ENCODE measurements at places on chromosomes 6 and 20.

GRCh38 chr6:1784422-1784884, 174.7 kb downstream of the FOXC1 start:
- DNase-seq = no peak

GRCh38 chr20:25319241-25320034, 71.2 kb downstream of the ABHD12 start:
- DNase-seq = no peak

DNA sequence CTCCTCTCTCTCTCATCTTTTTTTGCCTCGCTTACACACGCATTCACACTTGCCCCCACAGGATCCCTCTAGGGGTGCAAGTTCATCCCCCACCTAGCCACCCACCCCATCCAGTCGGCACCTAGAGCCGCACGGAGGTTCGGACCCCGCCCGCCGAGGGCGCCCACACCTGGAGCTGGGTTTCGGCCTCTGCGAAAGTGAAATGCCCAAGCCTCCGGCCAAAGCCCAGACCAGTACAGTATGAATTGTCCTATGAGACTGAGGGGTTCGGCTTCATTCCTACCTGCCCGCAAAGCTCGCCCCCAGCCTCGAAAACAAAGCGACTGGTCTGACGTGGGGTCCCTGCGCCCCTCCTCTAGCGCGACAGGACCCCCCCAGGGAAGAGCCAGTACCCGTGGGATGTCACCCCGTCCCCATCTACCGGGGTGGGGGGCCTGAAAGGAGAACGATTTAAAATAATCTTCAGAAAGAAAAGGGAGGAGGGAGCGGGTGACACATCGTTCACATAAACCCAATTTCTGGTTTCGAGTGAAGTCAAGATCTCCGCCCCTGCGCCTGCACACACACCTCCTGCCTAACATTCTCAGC, 1.5 kb downstream of the TFAP2A start:
- no peak for DNase-seq

DNA sequence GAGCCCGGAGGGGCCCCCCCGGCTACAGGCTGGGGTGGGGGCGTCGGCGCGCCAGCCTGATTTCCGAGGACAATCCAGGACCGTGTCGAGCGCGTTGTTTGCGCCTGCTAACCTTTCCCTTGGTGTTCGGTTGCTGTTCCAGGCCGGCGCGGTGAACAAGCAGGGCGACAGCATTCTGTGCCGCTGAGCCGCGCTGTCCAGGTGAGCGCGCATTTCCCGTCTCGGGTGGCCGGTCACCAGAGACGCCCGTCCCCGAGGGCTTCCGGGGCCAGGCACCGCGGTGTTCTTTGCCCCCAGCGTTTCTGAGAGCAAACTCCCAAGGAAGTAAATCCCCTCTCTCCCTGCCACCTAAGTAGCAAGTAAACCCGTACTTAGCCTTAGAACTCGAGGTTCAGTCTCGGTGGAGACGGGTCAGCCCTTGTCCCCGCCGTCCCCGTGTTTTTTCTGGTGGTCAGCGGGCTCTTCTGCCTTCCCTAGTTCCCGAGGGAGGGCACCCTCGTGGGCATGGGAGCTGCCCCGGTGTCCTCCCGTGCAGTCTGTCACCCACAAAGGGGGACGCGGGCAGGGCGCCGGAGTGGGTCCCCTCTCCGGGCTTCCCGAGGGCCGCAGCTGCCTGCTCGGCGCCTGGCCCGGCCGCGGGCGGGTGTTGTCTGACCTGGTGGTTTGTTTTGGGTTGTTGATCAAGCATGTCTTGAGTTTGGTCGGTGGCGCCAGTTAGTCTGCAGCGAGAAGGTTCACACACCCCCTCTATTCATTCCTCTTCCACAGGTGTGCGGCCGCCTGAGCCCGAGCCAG, 1.5 kb downstream of the ID4 start:
- DNase-seq = no peak

GRCh38 chr6:25918083-25918683, 12.3 kb downstream of the SLC17A2 start:
- DNase-seq = no peak

- no peak for DNase-seq
Observed at GRCh38 chr6:106244931-106245330, 80.6 kb downstream of the ATG5 start.

DNA sequence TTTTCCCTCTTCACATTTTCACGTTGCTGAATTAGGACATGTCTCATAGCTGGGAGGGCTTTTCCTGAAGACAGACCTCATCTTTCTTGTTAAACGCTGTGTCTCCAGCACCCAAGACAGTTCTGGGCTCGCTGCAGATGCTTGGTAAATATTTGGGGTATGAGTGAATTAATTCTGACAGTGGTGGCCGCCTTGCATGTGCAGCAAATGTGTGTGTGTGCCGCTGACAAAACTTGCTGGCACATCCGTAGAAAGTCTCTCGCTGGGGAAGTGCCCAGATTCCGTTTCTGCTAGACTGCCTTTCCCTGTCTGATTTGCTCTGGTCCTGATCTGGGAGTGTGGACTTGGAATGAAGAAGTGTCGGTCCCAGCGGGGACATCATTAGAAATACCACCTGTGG, 48.2 kb upstream of the ZNFX1 start:
- DNase-seq = no peak

All from natural killer cell treated with Interleukin-12 subunit alpha and Interleukin-12 subunit beta and Interleukin-15 and Interleukin-18, amount 100 ng/mL, for 72 hours (primary cell).